ENCODE measurements at places on chromosomes 3 and 15. TPM values are rescaled to one million over a fixed set of nuclear protein-coding genes. Genes with fewer than 3 reads are reported as not detected.
A peak's percentile ranks its signal among the peaks of the same experiment; 100 is the strongest.

GRCh38 chr3:186209810-186210752, 101.2 kb upstream of the ETV5 start:
- DNase-seq = peak; percentile 37

DNA sequence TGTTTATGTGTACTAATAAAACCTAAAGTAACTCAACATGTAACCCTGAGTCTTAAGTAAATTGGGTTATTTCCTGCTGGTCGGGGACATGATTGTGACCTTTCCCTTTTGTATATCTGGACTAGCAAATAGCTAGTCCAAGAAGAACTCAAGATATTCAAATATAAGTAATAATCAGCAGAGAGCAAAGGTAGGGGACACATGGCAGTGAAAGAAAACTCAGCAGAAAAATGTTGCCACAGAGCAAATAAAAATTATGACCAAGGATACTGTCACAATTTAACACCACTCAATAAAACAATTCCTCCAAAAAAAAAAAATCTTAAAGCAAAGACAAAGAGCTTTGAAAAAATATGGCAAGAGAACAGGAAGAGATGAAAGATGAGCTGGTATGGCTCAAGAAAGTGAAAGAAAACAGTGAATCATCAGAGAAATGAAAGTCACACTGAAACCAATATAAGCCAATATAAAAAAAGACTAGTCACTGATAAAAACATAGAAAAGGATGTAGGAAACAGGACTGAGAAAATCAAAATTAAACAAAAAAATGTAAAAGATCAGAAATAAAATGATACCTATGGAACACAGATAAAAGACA, 43.4 kb downstream of the HLTF start:
- DNase-seq = no peak

DNA sequence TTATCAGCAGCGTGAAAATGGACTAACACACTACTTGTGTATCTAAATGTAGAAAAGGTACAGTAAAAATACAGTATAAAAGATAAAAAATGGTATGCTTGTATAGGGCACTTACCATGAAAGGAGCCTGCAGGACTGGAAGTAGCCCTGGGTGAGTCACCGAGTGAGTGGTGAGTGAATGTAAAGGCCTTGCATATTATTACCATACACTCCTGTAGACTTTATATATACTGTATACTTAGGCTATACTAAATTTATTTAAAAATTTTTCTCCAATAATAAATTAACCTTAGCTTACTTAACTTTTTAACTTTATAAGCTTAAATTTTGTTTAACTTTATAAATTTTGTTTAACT, 67.2 kb upstream of the TSPAN3 start:
- no peak for DNase-seq

DNA sequence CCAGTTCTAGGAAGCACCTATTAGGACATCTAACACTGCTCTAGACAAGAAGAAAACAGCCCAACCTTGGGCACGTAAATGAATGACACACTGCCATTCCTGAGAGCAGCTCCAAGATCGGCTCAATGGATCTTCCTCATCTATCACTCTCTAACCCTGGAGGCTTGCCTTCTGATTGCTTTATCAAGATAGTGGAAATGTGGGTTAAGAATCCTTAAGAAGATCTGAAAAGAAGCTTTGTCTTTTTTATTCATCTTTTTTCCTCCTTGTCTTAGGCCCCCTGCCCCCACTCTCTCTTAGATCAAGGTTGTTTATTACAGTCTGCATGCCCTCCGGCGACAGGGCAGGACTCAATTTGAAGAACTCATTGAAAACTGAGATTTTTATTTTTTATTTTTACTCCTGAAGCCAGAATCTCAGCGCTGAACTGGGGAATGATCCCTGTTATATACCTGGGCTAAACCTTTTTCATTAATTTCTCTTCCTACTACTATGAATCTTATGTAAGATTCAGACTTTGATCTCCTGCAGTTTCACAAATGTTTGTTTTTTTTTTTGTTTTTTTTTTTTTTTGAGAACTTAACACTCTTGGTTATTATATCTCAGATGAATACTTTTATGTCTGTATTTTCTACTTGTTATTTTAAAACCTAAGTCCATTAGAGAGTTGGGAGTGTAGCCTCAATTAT, 219.5 kb downstream of the SV2B start:
- no peak for DNase-seq

DNA sequence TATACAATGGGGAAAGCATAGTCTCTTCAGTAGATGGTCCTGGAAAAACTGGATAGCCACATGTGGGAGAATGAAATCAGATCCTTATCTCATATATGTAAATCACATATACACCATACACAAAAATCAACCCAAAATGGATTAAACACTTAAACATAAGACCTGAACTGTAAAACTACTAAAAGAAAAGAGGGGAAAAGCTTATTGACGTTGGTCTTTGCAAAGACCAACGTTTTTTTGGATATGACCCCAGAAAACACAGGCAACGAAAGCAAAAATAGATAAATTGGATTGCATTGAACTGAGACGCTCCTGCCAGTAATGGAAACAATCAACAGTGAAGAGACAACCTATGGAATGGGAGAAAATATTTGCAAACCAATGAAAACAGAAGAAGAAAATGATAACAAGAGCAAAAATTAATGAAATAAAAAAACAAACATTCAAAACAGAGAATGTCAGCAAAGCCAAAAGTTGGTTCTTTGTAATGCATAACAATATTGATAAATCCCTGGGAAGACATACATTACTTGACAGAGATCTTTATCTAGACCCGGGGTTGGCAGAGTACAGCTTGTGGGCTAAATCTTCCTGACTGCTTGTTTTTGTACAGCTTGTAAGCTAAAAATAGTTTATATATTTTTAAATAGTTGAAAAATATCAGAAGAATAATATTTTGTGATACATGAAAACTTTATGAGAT, 86.9 kb downstream of the NEO1 start:
- DNase-seq = no peak

- no peak for DNase-seq
Observed at GRCh38 chr3:197393711-197394110, 95.3 kb upstream of the DLG1 start.

DNA sequence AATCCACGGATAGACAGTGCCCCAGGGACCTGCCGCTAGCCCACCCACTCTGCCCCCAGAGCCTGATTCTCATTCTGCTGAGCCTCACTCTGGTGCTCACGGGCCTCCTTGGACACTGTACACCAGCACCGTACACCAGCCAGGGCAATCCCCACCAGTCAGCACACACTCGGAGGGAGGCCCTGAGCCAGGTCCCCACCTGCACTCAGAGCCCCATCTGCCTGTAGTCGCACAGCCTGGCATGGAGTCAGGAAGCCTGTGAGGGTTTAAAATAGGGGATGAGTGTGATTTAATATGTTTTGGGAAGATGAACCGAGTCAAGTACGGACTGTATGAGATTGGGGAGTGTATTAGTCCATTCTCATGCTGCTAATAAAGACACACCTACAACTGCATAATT, 223.0 kb downstream of the SLCO3A1 start:
- DNase-seq = no peak

DNA sequence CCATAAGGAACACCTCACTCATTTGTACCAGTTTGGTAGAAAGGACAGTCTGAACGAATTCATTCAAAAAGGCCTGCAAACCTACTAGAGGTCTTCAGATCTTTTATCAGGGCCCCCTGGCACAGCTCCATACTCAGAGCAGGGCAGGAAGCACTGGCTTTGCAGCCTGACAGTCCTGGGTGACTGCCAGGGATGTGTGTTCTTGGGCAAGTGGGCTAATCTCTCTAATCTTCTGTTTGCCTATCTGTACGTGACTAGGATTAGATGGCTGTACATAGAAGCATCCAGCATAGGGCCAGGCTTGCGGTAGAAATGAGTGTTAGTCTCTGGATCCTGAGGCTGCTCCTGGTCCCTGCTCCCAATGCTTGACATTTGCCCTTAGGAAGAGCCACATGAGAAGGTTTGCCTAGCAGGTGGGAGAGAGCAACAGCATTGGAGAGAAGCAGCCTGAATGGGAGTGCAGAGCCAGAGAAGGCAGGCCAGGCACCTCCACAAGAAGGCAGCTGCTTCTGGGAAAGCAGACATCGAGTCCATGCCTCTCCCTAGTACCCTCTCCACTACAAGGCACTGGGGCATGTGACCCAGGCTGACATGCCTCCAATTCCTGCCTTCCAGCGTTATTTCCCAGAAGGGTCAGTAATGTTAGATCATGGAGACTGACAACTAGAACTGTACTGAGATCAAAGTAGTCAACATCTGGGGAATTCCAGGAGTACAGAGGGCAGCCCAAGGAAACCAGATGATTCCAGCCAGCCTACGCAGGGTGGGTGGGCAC, 1.0 kb upstream of the CXCR6 start:
- no peak for DNase-seq

GRCh38 chr3:115687721-115688120, 64.4 kb downstream of the GAP43 start:
- DNase-seq = no peak

DNA sequence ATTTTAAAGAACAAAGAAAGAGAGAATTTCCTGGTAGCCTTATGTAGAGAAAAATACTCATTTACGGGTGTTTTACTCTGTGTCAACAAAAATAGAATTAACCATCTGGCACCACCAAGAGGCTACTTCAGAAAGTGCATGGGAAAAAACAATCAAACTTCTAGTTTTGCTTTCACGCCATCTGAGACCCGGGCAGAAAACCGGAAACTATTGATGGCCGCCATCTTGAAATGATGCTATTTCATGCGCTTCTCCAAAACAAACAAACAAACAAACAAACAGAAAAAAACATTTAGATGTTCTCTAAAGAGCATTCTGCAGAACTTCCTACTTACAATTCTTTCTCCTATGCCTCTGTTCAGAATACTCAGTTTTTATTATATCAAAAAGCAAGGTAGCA, 49.4 kb upstream of the SYNPR start:
- DNase-seq = no peak

DNA sequence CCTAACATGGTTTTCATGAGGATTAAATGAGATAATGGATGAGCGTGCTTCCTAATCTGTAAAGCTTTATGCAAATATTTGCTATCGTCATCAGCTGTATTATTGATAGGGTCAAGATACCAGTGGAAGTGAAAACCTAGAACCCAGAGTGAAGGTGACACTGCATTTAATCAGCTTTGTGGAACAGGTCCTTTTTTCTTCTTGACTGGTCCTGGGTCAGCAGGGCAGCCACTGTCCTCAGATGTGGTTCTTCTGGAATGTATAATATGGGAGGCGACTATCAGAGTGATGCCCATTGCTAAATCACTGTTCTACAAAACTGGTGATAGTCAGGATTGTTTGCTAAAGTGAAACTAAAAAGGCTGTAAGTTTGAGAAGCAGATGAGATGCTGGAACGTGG, 41.4 kb downstream of the SORD start:
- no peak for DNase-seq

DNA sequence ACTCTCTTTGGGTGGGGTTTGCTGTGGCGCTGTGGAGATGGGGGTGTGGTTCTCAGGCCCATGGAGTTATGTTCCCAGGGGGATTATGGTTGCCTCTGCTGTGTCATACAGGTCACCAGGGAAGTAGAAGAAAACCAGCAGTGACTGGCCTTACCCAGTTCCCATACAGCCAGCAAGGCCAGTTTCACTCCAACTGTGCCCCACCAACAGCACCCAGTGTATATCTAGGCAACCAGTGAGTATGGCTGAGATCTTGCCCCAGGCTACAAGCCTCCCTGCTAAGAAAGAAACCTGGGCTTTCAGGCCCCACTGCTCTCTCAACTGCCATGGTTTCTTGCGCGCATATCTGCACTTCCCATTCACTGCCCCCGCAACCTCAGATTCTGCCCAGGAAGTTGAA, 31.4 kb upstream of the RARB start:
- DNase-seq = no peak

DNA sequence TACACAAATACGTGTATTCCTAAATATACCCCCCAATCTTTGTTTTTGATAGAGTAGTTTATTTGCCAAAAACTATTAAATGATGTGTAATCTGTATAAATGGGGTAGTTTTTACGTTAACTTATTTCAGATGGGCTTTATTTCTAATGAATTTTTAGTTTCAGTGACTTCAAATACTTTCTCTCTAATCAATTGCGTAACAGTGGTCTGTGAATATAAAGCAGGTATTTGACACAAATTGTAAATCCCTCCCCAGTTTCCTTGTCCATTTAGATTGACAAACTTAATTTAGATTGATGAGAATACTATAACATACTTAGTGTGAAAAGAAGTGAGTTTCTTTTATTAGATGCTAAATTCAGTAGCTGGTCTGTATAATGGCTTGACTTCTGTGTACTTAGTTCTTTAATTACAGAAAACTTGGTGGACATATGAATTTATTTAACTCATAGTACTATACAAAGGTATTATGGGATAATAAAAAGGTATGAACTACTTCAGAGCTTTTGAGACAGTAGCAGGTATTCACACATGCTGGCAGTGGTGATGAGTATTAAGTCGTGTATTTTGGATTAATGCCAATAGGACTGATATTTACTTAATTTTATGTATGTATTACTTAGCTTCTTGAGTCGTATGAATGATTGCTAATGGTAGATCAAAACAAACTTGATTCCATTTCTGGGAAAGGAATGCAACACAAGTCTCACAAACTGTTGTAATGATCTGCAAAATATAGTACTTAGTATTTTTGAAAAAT, 81.6 kb downstream of the STT3B start:
- DNase-seq = no peak

GRCh38 chr15:50341616-50342136, 13.3 kb downstream of the GABPB1 start:
- no peak for DNase-seq

DNA sequence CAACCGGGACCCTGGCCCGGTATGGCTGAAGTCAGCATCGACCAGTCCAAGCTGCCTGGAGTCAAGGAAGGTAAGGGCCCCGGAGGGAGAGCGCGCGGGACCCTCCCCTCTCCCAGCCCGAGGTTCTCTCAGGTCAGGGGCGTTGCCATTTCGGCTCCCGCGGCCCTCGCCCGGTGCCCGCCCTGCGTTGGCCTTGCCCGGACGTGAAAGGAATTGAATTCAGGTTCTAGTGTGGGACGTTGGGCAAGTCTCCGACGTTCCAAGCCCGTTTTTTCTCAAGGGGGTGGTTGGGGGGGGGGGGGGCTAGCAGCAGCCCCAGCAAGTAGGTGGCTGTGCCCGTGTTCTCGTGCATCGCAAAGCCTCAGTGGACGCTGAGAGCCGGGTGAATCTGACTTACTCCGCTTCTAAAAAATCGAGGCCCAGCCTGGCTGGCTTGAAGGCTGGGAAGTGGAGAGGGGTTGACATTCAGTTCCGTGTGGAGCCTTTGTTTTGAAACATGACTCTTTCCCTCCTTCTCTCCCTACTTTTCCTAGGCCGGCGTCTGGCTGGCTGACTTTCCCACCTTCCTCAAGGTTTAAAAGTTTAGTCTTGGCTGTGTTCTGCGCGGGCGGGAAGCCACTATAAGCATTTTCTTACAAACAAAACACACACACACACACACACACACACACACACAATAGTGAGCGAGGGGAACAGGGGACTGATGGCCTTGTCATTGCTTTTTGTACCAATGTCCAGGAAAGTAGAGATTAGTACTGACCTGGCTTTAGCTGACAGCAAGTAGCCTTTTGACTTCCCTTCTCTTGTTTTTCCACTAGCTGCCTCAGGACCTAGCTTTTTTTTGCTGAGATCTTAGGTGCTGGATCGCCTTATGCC, at the start of gene UTS2B:
Gene UTS2B (minus strand): TSS at position 873 of the 876 bp plus-strand sequence. CDS start 48,337 bp downstream, outside the sequence.
- DNase-seq = peak; percentile 78

The ARGFX gene
- not detected for total RNA-seq

The ISL2 gene
- total RNA-seq = not detected

The CLDN18 gene
- 1.2 TPM for total RNA-seq

The LRTM1 gene
- total RNA-seq = not detected

The ARL6IP5 gene
- total RNA-seq = 220 TPM

The SPSB4 gene
- 9.7 TPM for total RNA-seq

The CCR5 gene
- total RNA-seq = 1.1 TPM

The SLC15A2 gene
- total RNA-seq = 5.1 TPM
